Daoy (cell line): ENCODE measurements at places on chromosomes 2 and 18. TPM values are rescaled to one million over a fixed set of nuclear protein-coding genes. Genes with fewer than 3 reads are reported as not detected.

CRYGD gene
- total RNA-seq, result not detected in 2 replicates

COL3A1 gene
- total RNA-seq, result 9.3 and 12.6 TPM in 2 replicates

CROCC2 gene
- total RNA-seq, result not detected in 2 replicates

POTEJ gene
- total RNA-seq, result 0.06 and 0.18 TPM in 2 replicates

IL1R1 gene
- 1.1 and 3.2 TPM in 2 replicates for total RNA-seq

APCDD1 gene
- 0.23 and 0.80 TPM in 2 replicates for total RNA-seq

CHST9 gene
- total RNA-seq, result 0.06 and 0.09 TPM in 2 replicates

CDKL4 gene
- total RNA-seq, result 0.63 TPM in 1 of 2 replicates, not detected in the other

RFTN2 gene
- 0.24 TPM in 1 of 2 replicates, not detected in the other for total RNA-seq

KCNG2 gene
- total RNA-seq, result not detected in 2 replicates

FSIP2 gene
- total RNA-seq, result not detected in 2 replicates

RFX8 gene
- total RNA-seq, result 0.69 and 4.6 TPM in 2 replicates

CXCR1 gene
- total RNA-seq, result not detected in 2 replicates

SLC9A2 gene
- 0.92 and 1.5 TPM in 2 replicates for total RNA-seq

PID1 gene
- 6.1 and 7.2 TPM in 2 replicates for total RNA-seq

SERPINB3 gene
- total RNA-seq, result not detected in 2 replicates

TGFBRAP1 gene
- 13.4 and 15.7 TPM in 2 replicates for total RNA-seq

TWSG1 gene
- 14.3 and 15.0 TPM in 2 replicates for total RNA-seq

SLC16A14 gene
- 1.9 and 2.1 TPM in 2 replicates for total RNA-seq

SFTPB gene
- total RNA-seq, result not detected in 2 replicates

MAPRE3 gene
- total RNA-seq, result 4.6 and 6.6 TPM in 2 replicates

LOXHD1 gene
- total RNA-seq, result not detected in 2 replicates

MAPK4 gene
- 0.17 TPM in 1 of 2 replicates, not detected in the other for total RNA-seq

CDK5R2 gene
- total RNA-seq, result 0.06 TPM in 1 of 2 replicates, not detected in the other

BBS5 gene
- 3.7 and 6.7 TPM in 2 replicates for total RNA-seq

CCDC121 gene
- total RNA-seq, result 0.74 and 1.5 TPM in 2 replicates

TMEM169 gene
- 0.40 and 0.65 TPM in 2 replicates for total RNA-seq

IL36G gene
- 0.80 TPM in 1 of 2 replicates, not detected in the other for total RNA-seq

GKN2 gene
- total RNA-seq, result 0.06 TPM in 1 of 2 replicates, not detected in the other

PNO1 gene
- total RNA-seq, result 41.9 and 54.2 TPM in 2 replicates

UCN gene
- total RNA-seq, result 0.11 TPM in 1 of 2 replicates, not detected in the other

DDX18 gene
- total RNA-seq, result 113 and 169 TPM in 2 replicates
